ENCODE measurements at places on chromosomes 11 and 22.
A peak's percentile ranks its signal among the peaks of the same experiment; 100 is the strongest.

DNA sequence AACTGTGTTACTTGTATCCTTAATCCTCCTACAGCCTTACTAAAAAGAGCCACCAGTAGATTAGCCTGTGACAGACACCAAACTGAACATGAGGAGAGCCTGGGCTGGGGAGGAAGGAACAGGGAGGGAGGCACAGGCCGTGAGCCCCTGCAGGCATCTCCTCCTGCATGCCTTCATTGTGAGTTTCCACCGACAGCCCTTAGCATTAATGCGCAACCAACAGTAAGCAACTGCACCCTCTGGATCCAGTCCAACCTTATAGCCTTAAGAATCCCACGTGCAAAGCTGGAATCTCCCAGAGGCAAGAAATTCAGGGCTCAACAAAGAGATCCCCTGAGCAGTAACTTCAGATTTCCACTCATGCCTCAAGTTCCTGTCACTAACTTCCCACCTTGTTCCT, 84.6 kb downstream of the ETS1 start:
- no peak for DNase-seq

- DNase-seq: no peak
Measured at GRCh38 chr11:124837491-124837856, 27.8 kb upstream of the ROBO3 start.

DNA sequence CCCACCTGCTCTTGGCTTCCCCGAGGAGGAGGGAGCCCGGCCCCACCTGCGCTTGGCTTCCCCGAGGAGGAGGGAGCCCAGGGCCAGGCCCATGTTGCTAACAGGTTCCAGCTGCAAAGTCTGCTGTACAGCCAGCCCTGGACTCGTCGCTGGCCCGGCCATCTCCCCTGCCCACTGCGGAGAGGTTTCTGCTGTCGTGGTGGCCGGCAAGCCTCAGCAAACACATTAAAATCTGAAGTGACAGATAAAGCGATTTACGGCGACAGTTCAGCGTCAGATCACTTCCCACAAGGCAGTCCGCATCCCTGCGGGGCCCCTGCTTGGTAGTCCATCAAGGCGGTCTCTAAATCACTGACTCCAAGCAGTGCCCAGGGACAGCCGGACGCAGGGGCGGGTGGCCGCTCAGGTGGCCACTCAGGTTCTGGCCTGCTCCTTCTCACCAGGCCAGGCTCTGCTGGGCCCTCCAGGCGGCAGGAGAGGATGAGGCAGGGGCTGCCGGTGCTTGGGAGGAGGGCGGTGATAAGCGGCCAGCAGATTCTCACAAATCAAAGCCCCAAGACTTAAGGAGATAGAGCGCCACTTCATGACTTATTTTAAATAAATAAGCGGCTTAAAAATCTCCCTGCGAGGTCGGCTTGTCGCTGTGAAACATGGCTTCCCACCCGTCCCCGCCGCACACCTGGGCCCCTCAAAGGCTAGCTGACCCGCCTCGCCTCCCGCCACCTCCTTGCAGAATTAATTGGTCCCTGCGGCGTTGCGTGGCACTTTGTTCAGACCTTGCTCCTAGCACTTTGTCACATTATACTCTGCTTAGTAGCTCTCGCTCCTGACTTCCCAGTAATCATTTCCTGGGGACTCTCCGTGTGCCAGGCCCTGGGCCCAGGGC, 21.1 kb downstream of the MACROD1 start:
- no peak for DNase-seq

DNA sequence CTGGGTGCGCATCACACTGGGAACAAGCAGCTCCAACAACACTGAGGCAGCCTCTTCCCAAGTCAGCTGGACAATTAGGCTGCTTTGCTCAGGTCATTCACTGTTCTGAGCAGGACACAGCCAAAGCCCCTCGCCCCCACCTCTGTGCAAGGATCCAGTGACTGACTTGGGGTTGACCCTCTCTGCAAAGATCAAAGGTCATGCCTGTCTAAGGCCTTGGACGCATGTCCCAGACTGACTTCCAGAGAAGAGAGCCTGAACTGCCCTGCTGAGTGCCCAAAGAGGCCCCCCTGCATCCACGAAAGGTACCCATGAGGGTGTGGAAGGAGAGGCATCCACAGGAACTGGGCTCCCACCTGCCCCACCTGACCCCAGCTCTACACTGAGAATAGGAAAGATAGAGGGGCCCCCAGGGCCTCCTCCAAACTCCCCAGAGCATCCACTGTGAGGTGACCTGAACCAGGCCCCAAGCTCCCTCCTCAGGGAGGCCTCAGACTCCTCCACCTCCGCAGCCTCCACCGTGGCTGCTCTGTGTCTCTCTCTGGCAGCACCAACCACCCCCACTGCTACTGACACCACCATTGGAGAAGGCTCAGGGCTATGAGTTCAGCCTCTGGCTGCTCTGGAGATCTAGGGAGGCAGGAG, 53.5 kb downstream of the IGLL5 start:
- peak; percentile 55 for DNase-seq

- no peak for DNase-seq
Measured at GRCh38 chr11:105152021-105152512, 12.5 kb upstream of the CARD18 start.

DNA sequence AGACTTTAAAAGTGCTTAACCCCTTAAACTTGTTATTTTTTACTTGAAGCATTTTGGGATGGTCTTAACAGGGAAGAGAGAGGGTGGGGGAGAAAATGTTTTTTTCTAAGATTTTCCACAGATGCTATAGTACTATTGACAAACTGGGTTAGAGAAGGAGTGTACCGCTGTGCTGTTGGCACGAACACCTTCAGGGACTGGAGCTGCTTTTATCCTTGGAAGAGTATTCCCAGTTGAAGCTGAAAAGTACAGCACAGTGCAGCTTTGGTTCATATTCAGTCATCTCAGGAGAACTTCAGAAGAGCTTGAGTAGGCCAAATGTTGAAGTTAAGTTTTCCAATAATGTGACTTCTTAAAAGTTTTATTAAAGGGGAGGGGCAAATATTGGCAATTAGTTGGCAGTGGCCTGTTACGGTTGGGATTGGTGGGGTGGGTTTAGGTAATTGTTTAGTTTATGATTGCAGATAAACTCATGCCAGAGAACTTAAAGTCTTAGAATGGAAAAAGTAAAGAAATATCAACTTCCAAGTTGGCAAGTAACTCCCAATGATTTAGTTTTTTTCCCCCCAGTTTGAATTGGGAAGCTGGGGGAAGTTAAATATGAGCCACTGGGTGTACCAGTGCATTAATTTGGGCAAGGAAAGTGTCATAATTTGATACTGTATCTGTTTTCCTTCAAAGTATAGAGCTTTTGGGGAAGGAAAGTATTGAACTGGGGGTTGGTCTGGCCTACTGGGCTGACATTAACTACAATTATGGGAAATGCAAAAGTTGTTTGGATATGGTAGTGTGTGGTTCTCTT, 2.8 kb downstream of the MALAT1 start:
- DNase-seq: no peak

DNA sequence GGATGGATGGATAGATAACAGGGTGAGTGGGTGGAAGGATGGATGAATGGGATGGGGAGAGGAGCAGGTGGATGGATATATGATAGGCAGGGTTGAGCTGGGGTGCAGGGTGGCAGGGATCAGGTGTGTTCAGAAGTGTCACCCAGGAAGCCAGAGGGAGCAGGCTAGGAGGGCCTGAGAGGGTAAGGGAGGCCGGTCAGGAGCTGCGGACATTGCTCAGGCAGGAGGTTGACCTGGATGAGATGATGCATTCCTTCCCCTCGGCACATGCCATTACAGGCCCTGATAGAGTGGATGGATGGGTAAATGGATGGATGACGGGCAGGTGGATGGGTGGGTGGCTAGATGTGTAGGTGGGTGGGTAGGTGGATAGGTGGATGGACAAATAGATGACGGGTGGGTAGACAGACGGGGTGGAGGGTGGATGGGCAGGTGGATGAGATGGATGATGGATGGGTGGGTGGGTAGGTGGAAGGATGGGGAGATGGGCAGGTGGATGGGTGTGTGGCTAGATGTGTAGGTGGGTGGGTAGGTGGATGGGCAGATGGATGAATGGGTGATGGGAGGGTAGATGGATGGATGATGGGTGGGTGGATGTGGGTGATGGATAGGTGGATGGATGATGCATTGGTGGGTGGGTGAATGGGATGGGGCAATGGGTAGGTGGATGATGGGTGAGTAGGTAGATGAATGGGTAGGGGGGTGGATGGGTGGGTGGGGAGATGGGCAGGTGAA, 8.0 kb downstream of the DHCR7 start:
- DNase-seq: no peak

DNA sequence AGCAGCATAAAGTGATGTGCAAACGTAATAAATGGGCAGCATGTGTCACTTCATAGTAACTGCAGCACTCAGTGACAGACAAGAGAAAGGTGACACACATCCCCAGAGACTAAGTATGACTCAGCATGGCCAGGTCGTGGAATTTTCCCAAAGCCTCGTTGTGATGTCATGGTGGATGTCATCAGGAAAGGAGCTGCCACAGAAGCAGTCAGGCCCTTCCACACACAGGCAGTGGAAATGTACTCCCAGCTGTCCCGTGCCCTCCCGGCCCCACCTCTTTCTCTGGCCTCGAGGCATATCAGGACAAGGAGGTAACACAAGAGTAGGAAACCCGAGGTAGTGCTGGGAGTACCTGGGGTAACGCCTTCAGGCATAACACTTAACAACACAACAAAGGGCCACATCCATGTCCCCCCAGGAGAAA, 8.1 kb downstream of the PC start:
- no peak for DNase-seq

- DNase-seq: no peak
Measured at GRCh38 chr11:118744046-118744445, 46.9 kb downstream of the DDX6 start.

DNA sequence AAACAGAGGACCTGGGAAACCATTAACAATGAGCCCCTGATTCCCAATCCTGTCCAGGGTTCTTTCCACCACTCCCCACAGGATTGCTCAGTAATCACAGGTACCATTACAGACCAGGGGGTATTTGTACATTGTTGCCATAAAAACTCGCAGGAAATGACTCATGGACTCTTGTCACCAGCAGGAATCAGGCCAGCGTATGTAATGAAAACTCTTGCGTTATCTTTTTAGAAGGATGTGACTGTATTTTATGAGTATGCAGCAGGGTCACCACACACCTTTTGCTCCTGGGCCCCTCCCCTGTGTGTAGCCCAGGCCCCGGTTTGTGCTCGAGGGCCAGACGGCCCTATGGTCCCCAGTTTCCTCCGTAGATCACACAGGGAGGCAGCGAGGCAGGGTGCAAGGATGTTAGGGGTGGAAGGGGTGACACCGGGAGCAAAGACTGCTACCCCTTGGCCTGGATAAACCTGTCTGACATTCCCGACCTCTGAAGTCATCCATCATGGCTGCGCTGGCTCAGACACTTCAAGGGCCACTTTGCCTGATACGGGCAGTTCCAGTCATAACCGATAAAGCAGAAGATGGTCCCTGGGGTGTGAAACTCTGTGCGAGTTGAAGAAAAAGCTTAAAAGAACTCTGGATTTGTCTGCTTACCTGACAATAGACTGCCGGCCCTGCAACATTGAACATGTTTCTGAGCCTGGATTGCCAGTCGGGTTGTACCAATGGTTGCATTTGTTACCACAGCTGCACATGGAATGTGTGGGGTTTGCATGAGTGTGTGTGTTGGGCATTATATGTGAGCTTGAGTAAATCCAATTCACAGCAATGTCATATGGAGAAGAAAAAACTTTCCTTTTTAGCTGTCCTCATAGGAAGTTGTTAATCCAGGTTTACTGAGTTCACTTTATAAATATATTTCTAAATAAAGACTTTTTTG, 56.9 kb downstream of the MICAL2 start:
- DNase-seq: no peak

GRCh38 chr11:115164774-115165173, 339.4 kb downstream of the CADM1 start:
- no peak for DNase-seq

GRCh38 chr11:13415201-13415600, 47.8 kb downstream of the BTBD10 start:
- no peak for DNase-seq

DNA sequence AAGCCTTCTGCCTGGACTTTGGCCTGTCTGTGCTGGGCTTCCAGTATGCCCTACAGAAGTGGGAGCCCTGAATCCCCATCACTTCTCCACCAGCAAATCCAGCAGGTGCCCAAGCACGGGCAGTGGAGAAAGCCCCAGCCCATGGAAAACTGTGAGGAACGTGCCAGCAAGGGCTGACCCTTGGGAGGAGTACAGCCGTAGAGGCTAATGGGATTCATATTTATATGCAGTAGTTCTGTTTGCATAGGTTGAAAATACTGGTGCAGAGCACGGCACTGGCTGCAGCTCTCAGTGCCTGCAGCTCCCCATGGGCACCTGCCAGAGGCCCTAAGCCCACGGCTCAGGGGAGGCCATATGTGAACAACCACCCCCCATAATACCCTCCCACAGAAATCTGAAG, 10.1 kb downstream of the NAGA start:
- no peak for DNase-seq

DNA sequence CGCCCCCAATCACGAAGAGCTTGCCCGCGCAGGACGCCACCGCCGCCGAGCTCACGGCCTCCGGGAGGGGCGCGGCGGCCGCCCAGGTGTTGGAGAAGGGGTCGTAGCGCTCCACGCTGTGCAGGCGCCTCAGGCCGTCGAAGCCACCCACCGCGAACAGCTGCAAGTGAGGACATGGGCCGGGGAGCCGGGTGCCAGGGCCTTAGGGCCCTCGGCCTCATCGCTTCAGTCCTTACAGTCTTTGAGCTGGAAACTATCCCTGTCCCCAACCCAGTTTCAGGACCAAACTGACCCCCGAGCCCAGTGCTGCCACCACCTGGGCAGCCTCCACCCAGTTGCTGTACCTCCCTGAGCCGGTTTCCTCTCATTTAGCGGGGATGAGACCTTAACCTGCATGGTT, 7.6 kb downstream of the KLHL35 start:
- no peak for DNase-seq

DNA sequence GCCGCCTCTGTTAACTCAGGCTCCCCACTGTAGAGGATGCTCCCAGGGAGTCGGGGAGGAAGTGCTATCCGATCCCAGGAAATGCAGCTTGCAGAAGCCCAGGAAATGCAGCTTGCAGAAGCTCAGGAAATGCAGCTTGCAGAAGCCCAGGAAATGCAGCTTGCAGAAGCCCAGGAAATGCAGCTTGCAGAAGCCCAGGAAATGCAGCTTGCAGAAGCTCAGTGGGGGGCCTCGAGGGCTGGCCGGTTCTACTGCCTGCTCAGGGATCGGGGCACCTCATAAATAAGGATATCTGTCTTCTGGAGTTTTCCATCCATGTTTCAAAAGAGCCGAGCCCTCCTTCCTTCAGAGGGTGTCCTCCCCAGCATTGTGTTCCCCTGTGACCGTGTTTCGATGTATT, 25.1 kb upstream of the SMIM38 start:
- DNase-seq: peak; percentile 30
